Sigmoid colon (tissue), 7 donors: ENCODE measurements at places on chromosomes 3 and 15. TPM values are rescaled to one million over a fixed set of nuclear protein-coding genes. Genes with fewer than 3 reads are reported as not detected.
A peak's percentile ranks its signal among the peaks of the same experiment; 100 is the strongest.

DNA sequence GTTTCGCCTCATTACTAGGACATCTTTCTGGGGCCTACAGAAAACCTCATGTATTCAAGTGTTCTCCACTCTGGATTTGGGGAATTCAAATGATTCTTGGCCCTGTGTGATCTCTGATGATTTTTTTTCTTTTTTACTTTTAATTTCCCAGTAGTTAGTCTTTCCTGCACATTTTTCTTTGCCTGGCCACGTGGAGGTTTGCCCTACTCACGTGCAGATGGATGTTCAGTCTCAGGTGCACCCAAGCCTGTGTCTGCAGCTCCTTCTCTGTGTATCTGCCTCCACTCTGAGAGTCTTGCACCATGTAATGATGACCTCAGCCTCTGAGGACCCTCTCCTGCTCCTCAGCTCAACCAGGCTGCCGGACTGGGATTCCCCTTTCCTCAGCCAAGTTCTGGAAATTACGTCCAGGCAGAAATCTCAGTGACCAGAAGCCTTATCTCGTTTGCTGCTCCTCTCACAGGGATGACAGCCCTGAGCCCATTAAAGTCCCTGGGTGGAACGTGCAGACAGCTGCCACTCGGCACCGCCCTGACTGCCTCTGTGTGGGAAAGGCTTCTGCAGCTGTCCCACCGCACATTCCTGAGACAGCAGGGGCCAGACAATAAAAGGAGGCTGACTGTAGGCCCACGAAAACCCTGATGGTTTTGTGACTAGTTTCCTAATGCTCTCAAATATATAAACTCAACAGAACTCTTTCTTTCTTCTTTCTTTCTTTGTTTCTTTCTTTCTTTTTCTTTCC lies 31.4 kb upstream of the GABRB3 start:
- DNase-seq, result no peak

GRCh38 chr15:41487802-41488201 lies 5.9 kb upstream of the ITPKA start:
- no peak for DNase-seq

GRCh38 chr3:102916532-102916931 lies 481.7 kb downstream of the ZPLD1 start:
- no peak for DNase-seq

DNA sequence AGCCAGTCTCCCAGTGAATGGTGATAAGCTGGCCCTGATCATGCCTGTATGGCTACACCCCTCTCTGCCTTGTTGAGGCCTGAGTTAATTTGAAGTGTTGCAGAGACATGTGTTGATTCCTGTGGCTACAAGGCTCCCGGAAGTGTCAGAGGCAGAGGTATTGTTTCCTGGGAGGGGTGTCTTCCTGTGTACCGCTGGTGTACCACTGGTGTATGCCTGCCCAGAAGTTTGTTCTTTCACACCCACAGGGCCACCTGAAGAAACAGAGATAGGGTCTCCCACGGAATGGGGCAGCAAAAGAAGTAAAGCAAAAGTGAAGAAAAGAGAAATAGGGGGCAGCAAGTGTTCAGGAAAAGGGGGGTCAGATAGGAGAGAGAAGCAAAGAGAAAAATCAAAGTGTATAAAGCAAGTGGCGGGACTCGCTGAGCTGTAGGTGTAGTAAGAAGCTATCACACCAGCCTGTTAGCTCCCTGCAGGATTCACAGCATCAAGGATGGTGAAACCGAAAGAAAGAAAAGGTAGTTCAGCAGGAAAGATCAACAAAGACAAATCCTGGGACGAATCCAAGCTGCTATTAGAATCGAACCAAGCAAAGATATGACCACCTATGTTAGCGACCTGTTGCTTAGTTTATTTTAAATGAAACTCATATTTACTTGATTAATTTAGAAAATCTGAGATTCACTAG lies 36.6 kb upstream of the CD47 start:
- DNase-seq, result no peak

DNA sequence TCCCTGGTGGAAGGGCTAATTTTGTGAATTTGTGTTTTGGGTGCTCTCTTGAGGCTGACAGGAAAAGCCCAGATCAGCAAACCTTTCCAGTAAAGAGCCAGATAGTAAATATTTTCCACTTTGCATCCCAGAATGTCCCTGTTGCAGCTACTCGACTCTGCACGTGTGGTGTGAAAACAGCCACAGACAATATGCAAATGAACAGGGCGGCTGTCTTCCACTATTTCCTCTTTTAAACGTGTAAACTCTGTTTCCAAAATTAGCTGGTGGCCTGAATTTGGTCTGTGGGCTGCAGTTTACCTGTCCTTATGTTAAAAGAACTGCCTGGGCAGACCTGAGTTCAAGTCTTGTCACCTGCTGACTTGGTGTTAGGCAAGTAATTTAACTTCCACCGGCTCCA lies 202.7 kb downstream of the EDEM1 start:
- DNase-seq, result no peak

DNA sequence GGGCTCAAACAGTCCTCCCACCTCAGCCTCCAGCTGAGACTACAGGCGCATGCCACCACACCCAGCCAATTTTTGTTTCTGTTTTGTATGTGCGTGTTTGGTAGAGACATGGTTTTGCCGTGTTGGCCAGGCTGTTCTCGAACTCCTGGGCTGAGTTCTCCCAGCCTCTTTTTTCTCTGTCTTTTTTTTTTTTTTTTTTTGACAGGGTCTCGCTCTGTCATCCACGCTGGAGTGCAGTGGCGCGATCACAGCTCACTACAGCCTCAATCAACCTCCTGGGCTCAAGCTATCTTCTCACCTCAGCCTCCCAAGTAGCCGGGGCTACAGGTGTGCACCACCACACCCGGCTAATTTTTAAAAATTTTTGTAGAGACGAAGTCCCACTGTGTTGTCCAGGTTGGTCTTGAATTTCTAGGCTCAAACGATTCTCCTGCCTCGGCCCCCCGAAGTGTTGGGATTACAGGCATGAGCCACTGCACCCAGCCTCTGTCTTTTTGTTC lies 867 bp upstream of the DCAF1 start:
- DNase-seq, result peak; percentile 74

DNA sequence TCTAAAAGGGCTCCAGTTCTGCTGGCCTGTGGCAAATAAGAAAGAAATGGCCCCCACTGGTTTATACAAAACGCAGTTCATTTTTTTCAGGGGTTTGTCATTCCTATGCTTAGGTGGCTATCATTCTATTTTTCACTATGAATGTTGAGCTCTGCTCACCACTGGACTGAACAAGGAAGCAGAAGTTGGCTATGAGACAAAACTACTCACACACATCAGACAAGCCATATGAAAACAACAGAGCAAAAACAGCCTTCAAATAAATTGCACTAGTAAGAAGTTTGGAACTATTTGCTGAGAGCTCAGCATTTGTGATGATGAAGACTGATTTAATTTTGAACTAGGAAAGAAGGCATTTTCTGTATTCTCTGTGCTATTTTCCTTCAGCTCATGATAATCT lies 328.5 kb downstream of the MECOM start:
- DNase-seq, result no peak

MITF gene
- polyA plus RNA-seq, result 2.9 TPM

BBS4 gene
- 10.1 TPM for polyA plus RNA-seq

MAP2K1 gene
- 36.8 TPM for polyA plus RNA-seq
